ENCODE measurements at places on chromosomes 3 and 15.

GRCh38 chr15:66594344-66594743 lies 28.5 kb upstream of the LCTL start:
- DNase-seq, result no peak

DNA sequence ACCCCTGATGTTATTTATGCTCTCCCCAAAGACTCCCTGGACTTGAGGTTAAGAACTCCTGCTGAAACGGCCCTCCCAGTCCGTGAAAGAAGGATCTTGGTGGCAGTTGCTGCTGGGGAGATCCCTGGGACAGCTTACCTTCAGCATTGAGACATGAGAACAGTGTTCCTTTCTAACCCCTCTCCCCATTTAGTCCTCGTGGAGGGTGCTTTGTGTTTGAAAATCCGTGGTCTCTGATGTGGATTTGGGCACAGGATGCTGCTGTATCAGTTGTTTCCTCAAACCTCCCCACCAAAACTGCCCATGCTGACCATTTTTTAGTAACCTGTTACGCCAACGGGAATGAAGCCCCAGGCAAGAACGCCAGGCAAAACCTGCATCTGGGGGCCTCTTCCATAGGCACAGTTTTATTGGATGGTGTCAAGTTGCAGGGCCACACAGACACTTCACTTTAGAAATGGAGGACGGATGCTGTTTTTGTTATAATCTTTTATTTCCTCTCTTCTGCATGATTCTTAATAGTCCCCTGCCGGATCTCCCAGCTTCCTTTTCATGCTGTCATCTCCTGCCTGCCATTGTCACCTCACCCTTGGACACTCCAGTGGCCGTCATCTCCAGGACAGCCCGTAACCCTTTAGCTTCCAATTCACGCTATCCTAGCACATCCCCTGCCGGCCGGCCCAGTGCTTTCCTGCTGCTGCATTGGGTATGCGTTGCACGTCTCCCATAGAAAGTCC lies 31.7 kb upstream of the CEMIP start:
- DNase-seq, result no peak

GRCh38 chr15:57019496-57020160 lies 101.2 kb downstream of the TCF12 start:
- no peak for DNase-seq

GRCh38 chr3:53182764-53183355 lies 21.9 kb downstream of the PRKCD start:
- no peak for DNase-seq

GRCh38 chr3:94114666-94115065 lies 51.8 kb downstream of the NSUN3 start:
- DNase-seq, result no peak

DNA sequence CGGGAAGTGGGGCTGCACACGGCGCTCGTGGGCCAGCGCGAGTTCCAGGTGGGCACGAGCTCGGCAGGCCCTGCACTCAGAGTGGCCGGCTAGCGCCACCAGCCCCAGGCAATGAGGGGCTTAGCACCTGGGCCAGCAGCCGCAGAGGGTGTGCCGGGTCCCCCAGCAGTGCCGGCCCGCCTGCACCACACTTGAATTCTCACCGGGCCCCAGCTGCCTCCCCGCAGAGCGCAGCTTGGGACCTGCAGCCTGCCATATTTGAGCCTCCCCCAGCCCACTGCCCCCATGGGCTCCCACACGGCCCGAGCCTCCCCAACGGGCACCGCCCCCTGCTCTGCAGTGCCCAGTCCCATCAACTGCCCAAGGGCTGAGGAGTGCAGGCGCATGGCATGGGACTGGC lies 87.5 kb downstream of the CHCHD4 start:
- DNase-seq, result no peak

DNA sequence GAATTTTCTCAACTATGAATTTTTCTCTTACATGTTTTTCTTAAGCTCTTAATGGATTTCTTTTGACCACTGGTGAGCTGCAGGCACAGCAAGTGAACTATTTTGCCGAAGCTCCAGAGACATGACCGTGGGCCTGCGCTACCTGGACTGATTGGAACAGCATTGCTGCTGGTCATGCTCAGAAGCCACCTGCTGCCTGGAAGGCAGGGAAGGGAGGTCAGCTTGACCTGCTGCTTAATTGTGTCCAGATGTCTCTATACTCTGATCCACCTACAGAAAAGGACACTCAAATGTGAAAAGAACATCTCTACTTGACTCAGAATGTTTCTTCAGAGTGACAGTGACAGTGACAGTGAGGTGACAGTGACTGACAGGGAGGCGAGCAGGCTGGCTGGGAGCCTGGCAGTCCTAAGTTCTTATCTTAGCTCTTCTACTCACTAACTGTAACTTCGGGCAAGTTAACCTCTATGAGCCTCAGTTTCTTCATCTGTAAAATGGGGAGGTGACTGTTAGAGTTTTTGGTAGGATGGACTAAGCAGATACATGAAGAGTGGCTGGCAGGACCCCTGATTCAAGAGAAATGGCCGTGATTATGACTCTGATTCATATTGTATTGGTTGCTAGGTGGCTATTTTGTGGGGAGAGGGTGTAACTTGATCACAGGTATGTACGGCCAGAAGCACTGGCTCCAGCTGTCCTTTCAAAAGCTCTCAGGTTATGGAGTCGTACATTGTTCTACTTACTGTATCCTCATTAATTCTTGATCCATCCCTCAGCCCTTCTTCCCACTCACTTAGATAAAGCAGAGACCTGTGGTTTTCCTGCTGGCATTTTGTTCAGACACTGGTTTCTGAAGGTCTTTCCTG lies 54.8 kb upstream of the DLG1 start:
- DNase-seq, result no peak

- no peak for DNase-seq
These were observed 8.9 kb downstream of the PEAK1 start for GRCh38 chr15:77410701-77411618.

- DNase-seq, result no peak
These were observed 92.6 kb downstream of the CHDH start for GRCh38 chr3:53753518-53754183.

GRCh38 chr3:17302170-17302569 lies 417.4 kb downstream of the PLCL2 start:
- no peak for DNase-seq

DNA sequence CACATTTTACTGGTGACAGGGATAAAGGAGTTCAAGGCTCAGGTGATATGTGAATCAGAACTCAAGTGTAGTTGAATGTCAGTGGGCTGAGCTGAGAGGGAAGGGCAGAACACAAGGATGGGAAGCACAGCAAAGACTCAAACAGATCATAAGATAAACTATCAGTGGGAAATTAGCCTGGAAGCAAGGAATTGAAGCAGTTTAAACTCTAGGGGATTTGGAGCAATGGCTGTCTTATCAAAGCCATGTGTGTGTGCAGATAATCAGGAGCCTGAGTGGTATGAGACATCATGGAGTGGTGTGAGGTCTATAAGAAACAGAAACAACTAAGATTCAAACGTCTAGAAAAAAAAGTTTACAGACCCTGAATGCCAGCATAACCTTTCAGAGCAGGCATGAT lies 634.6 kb downstream of the AGBL1 start:
- no peak for DNase-seq

GRCh38 chr3:129211772-129212171 lies 28.1 kb upstream of the CNBP start:
- DNase-seq, result no peak

- no peak for DNase-seq
These were observed 63.6 kb upstream of the THBS1 start for GRCh38 chr15:39517122-39517855.

GRCh38 chr15:73296609-73297353 lies 72.0 kb downstream of the HCN4 start:
- DNase-seq, result no peak

DNA sequence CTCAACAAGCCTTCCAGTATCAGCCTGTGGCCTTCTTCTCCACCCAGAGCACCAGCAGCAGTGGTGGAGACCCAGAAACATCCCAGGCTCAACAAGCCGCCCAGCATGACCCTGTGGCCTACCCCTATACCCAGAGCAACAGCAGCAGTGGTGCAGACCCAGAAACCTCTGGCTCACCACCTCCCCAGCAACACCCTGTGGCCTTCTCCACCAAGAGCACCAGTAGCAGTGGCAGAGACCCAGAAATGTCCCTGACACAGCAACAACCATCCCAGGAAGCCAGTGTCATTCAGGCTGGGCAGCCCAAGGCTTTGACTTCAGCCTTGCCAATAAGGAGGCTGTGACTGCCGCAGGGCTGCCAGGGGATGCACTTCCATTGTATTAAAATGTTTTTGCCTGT lies 16.3 kb upstream of the EMC3 start:
- no peak for DNase-seq

- DNase-seq, result no peak
These were observed 3.1 kb downstream of the CMC1 start for GRCh38 chr3:28244491-28244890.

DNA sequence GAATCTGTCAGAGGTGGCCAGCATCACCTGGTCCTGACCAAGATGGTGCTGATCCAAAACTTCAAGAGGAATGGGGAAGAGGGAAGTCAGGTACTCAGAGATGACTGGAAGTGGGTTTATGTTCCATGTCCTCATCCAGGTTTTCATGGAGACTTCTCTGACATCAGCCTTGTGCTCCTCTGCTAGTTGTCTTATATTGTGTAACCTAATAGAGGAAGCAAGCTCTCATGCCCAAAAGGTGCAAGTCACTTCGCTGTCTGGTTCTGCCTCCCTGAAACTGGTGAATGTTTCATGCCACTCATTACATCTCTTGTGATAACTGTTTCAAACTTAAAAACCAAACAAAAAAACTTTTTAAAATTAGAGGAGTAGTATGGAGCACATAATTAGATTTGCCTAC lies 127.2 kb upstream of the MANF start:
- no peak for DNase-seq

GRCh38 chr3:48688737-48689075 lies 3.0 kb upstream of the NCKIPSD start:
- no peak for DNase-seq

DNA sequence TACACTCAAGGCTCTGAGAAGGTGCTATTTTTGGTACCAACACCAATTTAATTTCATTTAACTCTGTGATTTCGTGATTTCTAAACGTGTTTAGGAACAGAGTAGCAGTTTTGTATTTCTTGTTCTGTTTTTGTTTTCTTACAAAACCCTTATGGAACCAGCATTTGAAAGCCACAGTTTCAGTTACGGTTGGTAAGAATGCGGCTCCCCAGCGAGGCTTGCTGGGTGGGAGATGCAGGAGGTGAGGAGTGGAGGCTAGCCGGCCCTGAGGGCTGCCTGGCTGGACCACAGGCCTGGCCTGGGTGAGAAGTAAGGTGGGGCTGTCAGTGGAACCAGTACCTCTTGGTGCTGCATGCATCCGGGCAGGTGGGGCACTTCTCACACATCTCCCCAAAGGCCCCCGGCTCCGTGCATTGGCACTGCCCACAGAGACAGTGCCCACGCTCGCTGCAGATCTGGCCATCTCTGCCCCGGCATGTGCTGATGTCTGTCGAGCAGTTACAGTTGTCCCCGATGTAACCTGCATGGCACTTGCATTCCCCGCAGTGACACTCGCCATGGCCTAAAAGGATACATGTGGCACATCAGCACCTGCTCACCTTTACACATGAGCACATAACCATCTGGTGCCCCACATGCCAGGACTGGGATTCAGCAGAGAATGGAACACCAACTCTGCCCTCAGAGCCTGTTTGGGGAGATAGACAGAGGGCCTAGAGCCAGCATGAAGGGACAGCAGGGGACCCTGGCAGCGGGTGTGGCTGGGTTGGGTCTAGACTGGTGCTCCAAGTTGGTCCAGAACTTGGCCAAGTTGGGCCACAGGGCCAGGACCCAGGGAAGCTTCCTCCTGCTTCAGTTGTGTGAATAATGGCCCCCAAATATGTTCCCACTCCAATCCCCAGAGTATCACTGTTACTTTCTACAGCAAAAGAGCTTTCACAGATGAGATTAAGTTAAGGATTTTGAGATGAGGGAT lies 43.4 kb downstream of the UMPS start:
- no peak for DNase-seq

- DNase-seq, result no peak
These were observed 24.8 kb upstream of the BOC start for GRCh38 chr3:113186566-113186965.

DNA sequence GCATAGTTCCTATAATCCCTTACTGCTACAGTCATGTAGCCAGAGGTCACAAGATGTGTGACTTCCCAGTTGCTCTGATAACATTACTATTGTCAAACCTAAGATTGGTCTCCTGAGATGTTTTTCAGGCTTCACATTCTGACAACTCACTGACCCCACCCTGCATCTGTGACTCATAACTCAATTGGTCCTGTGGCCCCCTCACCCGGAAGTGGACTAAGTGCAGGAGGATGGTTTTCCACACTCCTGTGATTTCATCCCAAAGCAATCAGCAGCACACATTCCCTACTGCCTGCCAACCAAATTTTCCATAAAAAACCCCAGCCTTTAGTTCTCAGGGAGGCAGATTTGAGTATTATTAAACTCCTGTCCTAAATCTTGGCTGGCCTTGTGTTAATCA lies 564.9 kb upstream of the ZNF385D start:
- DNase-seq, result no peak

DNA sequence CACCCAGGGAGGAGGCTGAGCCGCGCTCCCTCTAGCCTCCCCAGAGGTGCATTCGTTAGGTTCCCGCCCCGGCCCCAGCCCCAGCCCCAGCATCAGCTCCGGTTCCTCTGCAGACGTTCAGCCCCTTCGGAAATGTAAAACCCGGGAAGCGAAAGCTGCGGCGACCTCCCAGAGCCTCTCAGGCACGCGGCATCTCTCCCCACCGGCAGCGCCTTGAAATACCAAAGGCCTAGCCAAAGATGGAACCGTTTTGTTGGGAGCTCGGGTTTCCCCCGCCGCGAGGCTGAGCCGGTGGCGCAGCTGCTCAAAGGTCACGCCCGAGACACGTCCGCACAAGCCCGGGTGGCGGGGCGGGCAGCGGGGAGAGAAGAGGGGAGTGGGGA lies 77.8 kb upstream of the HES1 start:
- no peak for DNase-seq

DNA sequence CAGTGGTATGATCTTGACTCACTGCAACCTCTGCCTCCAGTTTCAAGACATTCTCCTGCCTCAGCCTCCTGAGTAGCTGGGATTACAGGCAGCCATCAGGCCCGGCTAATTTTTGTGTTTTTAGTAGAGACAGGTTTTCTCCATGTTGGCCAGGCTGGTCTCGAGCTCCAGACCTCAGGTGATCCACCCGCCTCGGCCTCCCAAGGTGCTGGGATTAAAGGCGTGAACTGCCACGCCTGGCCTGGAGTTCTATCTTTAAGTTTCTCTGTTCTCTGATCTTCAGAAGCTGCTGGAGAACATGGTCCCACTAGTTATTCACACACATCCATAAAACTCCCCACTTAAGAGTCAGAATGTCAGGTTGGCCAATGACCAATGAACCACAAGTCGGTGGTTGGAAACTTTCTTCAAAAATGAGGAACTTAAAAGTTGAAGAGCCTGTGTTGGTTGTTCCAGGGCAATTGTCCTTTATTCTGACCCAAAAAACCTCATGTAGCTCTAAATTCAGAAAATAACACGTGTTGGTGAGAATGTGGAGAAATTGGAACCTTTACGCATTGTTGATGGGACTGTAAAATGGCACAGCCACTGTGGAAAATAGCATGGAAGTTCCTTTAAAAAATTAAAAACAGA lies 55.9 kb upstream of the PIK3CB start:
- DNase-seq, result no peak

DNA sequence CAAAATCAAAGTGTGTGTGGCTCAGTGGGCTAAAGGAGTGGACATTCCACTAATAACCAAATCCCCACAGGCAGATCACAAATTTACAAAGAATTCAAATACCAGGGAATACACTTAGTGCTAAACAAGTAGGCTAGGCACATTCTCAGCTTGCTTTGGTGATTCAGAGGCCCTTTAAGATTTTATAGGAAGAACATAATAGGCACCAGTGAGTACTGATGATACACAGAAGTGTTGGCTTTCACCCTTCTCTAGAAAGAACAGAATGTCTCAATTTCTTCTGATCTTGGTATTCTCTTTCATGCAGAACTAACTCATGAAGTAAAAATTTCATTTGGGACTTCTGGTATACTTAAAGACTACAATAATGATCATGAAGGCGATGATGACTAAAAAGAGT lies 55.0 kb downstream of the POLR2M start:
- no peak for DNase-seq

Data from activated CD4-positive, CD25-positive, alpha-beta regulatory T cell (primary cell).